ENCODE measurements at places on chromosomes 2 and 18. TPM values are rescaled to one million over a fixed set of nuclear protein-coding genes. Genes with fewer than 3 reads are reported as not detected.

- DNase-seq: no peak
Measured at GRCh38 chr2:2899826-2900225, 477.8 kb downstream of the EIPR1 start.

- DNase-seq: no peak
Measured at GRCh38 chr2:151525821-151526373, 116.2 kb downstream of the RIF1 start.

GRCh38 chr18:28439870-28440269 is 262.9 kb upstream of the CDH2 start:
- no peak for DNase-seq

- DNase-seq: no peak
Measured at GRCh38 chr2:46863882-46864281, 51.7 kb downstream of the MCFD2 start.

DNA sequence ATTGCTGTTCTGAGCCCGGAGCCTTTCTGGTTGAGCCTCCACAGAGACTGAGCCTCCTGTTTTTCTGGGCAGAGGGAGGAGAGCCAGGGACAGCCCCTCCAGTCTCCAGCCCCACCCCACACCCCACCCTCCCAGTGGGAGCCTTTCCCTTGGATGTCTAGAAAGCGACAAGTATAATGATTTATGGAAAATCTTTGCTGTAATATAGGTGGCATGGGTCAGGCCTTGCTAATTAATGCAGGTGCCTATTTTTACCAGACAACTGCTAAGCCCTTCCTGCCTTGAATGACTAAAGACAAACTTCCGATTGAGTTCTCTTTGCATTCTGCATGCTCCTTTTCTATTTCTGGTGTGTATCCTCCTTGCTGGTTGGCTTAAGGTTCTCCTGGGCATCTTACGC is 43.1 kb downstream of the MERTK start:
- DNase-seq: no peak

DNA sequence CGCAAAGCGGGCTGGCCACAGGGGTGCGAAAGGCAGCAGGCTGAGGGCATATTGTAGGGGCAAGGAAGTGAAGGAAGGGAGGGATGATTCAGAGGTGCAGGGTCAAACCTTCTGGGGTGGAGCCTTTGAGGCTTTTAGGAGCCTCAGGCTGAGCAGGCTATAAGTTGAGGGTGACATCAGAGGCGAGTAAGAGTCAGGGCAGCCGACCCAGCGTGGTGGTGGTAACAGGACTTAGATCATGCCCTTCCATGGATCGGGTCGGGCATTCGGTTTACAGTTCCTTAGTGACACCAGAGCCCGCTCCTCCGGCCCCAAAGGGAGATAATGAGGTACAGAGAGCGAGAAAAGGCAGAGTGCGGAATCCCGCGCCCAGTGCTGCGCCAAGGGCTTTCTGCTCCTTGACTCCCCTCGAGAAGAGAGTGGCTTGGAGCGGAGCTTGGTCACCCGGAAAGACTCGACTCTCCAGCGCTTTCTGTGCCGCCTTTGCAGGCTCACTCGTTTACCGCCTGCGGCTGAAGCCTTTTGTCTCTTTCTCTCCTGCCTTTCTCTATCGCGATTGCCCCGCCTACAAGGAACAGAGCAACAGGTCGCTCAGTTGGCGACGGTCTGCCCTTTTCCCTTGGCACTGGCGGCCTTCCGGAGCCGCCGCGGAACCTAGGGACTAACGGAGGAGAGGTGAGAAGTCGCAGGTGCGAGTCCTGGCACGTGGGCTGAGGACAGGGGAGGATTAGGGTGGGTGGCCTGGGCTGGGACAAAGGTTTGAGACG is 720 bp downstream of the LBX2 start:
- DNase-seq: no peak

DNA sequence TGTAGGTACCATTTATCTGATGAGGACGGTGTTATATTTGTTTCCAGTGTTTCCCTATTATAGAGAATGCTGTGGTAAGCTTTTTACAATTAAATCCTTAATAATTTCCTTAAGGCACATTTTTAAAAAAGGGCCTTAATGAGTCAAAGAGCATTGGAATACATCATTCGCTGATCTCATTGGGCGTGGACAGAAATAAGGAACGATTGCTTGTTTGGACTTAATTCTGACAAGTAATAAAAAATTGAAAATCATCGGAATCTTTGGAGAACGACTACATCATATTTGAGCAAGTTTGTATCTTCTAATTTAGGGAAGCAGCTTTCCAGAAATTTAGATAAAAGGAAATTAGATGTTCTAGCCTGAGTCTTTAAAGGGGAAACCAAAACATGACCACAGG is 11.3 kb downstream of the AGPS start:
- no peak for DNase-seq

GRCh38 chr18:54127759-54128378 is 96.6 kb downstream of the MBD2 start:
- DNase-seq: peak; percentile 54

The C2orf15 gene
- polyA plus RNA-seq: not detected

The CXCR1 gene
- polyA plus RNA-seq: not detected

The ARHGEF4 gene
- 5.0 TPM for polyA plus RNA-seq

Data from IMR-90 (cell line).